ENCODE measurements at places on chromosomes 4 and X. TPM values are rescaled to one million over a fixed set of nuclear protein-coding genes. Genes with fewer than 3 reads are reported as not detected.

Gene TRAM1L1
- polyA plus RNA-seq, result 1.3 TPM

Gene TMEM35A
- 2.9 TPM for polyA plus RNA-seq

Gene SLC16A2
- 1.6 TPM for polyA plus RNA-seq

Gene TMEM187
- 6.3 TPM for polyA plus RNA-seq

Gene PPP1R2C
- polyA plus RNA-seq, result not detected

Gene MAGEA9B
- polyA plus RNA-seq, result not detected

Gene AP1S2
- 60.0 TPM for polyA plus RNA-seq

Gene LRCH2
- polyA plus RNA-seq, result 3.8 TPM
